NCI-H526 treated with DMSO at 0.1 percent for 48 hours (cell line): ENCODE measurements at places on chromosomes 6 and 20.

GRCh38 chr6:115554060-115554459 is 506.6 kb downstream of the FRK start:
- no peak for DNase-seq

DNA sequence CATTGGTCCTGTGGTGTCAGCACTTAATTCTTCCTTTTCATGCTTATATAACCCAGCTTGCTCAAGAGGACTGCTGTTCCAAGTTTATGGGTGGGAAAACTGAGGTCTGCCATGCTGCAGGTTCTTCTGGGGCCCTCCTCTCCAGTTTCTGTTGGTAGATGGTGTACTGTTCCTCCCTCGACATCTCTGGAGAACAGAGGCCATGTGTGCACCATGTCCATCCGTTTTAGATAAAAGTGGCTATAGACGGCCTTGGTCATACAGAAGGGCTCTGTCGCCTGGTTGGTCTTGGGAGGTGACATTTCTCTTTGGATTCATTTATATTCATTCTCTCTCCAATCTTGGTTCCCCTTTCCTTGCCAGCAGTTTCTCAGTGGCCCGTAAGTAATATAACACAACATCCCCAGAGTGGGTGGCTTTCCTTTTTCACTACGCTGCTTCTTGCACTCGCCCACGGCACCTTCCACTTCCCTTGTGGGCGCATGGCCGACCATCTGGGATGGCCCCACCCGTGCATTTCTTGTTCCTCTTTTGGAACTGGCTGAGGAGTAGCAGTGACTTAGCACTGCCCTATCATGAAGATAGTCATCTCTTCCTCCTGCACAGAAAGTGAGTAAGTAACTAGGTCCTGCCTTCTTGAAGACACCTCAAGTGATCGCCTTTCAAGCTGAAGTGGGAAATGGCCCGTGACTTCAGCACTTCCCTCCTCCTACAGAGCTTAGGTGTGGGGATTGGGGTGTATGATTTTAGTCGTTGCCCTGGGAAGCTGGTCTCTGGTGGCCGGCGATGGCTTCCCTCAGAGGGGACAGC is 94.2 kb downstream of the RREB1 start:
- no peak for DNase-seq

- no peak for DNase-seq
These were observed 39.5 kb downstream of the AHI1 start for GRCh38 chr6:135458051-135458450.

DNA sequence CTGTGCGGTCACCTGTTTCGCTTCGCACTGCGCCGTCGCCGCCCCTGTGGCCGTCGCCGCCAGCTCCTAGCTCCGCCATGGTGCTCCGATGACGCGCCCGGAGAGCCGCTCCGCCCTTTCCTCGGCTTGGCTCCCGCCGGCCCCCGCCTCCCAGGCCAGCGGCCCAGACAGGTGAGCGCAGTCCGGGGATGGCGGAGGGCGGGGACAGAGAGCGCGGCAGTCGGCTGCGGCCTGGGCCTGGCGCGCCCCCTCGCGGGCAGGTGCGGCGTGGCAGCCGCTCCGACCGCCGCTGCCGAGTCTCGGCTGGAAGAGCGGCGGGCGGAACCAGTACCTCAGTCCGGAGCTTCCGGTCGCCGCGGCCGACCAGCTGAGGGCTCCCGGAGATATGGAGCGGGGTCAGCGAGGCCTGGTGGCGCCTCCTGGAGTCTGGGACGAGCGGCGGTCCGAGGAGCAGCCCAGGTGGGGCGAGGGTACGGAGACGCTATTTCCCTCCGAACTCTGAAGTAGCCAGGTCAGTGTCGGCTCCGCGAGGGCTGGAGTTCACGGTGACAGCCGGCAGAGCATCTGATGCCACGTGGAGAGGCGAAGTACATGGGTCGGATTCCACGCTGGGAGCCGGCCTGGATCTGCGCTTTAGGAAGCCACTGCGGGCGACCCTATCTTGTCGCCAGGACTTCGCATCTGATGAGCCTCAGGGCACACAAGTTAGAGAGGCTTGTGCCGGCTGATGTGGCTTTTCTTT is at the start of gene MAP7:
Gene MAP7 (minus strand): TSS at position 93 of the 742 bp plus-strand sequence. CDS start 14 bp downstream, at position 79.
- DNase-seq: peak; percentile 87

DNA sequence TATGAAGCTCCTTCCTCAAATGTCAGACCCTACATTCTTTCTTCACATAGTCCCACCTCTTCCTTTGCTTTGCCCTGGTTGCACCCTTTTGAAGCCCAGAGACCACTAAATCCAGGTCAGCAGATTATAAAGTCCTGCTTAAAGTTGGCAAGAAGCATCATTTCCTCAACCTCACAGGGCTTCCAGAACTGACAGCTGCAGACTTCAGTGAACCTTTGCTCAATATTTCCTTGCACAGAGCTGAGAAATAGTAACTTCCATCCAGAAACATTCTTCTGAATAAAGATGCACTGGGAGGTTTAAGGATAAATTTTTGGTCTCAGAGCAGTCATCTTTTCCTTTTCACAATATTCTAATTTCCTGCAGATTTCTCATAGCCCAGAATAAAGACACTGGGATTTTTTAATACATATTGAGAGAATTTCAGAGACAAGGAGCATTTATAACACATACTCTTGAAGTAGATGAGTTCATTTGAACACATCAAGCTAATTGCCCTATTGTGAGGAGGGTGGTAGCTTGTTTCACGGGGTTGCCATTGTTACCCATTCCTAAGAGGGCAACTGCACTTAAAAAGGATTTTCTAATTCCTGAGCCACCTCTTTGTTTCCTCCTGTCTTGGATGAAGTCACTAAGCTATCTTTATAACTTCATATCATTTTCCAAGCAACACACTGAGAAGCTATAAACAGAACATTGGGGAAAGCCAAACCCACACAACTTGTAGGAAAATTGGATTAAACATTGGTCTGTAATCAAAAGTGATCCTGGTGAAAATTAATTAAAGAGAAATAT is 150.2 kb upstream of the PLN start:
- DNase-seq: no peak

- no peak for DNase-seq
These were observed 256.2 kb upstream of the MANEA start for GRCh38 chr6:95321126-95321525.

DNA sequence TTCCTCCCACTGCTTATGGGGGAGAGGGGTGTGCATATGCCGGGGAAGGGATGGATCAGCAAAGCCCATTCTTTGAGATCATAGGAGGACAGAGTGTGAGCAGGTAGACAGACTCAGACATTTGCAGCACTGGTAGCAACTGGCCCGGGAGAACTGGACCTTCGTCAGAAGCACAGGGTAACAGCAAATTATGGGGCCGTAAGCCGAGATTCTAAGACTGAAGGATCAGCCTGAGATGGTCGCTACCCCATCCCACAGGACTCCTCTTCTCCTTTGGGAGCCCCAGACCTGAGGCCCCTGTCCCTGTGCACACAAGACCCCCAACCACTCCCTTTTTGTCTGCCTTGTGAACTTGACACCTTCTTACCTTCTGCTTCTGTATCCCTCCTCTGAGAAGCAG is 106.5 kb downstream of the TOX2 start:
- no peak for DNase-seq

- DNase-seq: no peak
These were observed 171.5 kb downstream of the PHF3 start for GRCh38 chr6:63807056-63807455.

DNA sequence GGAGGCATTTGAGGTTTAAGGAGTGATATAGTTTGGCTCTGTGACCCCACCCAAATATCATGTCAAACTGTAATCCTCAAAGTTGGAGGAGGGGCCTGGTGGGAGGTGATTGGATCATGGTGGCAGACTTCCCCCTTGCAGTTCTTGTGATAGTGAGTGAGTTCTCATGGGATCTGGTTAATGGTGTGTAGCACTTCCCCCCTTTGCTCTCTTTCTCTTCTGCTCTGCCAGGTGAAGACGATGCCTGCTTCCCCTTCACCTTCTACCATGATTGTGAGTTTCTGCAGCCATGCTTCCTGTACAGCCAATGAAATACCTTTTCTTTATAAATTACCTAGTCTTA is 1.7 kb upstream of the HDDC2 start:
- no peak for DNase-seq

DNA sequence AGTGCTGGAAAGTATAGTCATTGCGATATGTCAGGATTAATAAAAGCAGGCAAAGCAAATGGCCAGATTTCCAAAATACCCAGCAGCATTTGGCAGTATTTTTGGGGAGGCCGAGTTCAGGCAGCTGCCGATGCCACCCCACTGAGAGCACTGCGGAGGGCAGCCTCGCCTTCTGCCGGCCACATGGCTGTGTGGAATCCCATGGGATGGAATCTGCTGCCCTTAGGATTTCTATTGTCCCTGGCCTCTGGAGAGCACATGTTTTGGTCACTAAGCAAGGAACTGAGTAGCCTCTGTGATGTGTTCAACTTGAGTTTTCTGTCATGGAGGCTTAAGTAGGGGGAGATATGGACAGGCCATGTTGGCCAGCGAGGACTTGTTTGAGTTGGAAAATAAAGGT is 123.0 kb downstream of the FARS2 start:
- no peak for DNase-seq

DNA sequence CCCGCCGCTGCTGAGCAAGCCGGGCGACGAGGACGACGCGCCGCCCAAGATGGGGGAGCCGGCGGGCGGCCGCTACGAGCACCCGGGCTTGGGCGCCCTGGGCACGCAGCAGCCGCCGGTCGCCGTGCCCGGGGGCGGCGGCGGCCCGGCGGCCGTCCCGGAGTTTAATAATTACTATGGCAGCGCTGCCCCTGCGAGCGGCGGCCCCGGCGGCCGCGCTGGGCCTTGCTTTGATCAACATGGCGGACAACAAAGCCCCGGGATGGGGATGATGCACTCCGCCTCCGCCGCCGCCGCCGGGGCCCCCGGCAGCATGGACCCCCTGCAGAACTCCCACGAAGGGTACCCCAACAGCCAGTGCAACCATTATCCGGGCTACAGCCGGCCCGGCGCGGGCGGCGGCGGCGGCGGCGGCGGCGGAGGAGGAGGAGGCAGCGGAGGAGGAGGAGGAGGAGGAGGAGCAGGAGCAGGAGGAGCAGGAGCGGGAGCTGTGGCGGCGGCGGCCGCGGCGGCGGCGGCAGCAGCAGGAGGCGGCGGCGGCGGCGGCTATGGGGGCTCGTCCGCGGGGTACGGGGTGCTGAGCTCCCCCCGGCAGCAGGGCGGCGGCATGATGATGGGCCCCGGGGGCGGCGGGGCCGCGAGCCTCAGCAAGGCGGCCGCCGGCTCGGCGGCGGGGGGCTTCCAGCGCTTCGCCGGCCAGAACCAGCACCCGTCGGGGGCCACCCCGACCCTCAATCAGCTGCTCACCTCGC is 1.5 kb downstream of the ARID1B start:
- no peak for DNase-seq

DNA sequence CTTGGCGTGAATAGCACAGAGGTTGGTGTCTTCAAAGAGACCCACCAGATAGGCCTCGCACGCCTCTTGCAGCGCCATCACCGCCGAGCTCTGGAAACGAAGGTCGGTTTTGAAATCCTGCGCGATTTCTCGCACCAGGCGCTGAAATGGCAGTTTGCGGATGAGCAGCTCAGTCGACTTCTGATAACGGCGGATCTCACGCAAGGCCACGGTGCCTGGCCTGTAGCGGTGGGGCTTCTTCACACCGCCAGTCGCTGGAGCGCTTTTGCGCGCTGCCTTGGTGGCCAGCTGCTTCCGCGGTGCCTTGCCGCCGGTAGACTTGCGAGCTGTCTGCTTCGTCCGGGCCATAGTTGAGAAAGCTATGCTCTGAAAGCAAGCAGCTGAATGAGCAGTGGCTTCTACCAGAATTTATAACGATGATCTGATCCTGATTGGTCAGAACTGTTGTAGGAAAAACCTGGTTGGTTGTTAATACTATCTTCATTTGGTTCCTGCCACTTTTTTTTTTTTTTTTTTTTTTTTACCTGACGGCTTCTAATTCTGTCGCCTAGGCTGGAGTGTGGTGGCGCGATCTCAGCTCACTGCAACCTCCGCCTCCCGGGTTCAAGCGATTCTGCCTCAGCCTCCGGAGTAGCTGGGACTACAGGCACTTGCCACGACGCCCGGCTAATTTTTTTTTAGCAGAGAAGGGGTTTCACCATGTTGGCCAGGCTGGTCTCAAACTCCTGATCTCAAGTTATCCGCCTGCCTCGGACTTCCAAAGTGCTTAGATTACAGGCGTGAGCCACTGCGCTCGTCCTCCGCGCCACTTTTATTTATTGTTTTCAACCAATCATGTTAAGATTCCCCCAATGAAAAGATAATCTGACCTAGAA is 21.5 kb downstream of the OR2B2 start:
- peak; percentile 93 for DNase-seq

GRCh38 chr20:46551522-46552381 is 1.3 kb upstream of the OCSTAMP start:
- no peak for DNase-seq

DNA sequence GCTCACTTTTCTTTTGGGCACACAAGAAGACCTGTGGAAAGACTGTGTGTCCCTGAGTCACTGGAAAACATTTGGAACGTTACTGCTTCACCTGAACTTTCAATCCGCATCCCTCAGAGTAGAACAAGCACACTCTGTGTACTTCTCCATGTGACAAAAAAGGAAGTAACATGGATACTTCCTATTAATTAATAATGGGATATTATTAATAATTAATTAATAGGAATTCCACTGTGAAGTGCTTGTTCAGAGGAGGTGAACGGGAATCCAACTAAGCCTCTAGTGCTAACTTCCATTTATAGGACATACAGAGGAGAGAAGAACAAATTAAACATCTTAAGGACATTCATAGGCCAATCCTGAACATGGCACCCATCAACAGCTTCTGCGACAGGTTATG is 407.8 kb downstream of the SYNE1 start:
- no peak for DNase-seq

- DNase-seq: peak; percentile 51
These were observed 5.6 kb downstream of the SRSF3 start for GRCh38 chr6:36599791-36600209.
